Putamen (tissue), 1 donor: ENCODE measurements at places on chromosomes 7 and 10.

DNA sequence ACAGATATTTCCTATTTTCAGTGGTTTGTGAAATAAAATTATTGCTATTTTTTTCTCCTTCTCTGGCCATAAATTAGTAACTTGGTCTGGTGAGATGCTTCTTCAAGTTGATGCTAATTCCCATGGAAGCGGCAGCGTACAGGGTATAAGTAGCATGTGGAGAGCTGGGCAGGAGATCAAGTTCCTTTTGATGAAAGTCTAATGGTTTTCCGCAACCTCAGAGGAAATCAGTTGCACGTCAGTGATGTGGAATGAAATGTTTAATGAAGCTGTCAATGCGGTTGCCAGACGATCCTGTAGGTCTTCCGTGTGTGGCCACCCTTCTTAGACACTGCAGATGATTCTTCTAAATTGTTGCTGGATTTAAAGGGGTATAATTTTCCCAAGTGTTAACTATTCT, 236.4 kb upstream of the GRM3 start:
- DNase-seq, result peak; percentile 9

DNA sequence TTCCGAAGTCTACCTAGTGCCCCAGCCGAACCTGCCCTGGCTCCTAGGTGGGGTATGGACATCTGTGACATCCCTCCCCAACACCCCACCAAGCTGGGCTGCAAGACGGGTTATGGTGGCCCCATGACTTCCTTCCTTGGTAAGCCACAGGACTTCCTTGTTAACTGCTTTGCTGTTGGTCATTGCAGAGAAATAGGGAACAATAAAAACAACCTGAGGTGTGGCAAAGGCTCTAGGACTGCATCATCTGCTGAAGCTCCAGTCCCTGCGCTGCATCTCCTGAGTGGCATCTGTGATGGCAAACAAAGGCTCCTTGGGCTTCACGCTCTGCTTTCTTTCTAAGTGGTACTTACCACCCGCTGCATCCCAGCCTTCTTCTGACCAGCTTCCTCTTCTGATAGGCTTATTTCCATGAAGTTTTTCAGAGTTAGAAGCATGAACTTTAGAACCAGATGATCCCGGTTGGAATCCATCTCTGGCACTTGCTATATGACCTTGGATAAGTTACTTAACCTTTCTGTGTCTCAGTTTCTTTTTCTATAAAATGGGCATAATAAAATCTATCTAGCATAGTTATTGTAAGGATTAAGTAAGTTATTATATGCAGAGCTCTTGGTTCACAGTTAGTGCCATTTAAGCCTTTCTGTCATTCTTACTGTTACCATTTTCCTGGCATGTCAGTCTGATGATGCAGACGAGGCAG, 216.8 kb downstream of the RPS24 start:
- no peak for DNase-seq

- DNase-seq, result peak; percentile 71
Observed at GRCh38 chr7:139943401-139943800, 114.3 kb downstream of the TBXAS1 start.

DNA sequence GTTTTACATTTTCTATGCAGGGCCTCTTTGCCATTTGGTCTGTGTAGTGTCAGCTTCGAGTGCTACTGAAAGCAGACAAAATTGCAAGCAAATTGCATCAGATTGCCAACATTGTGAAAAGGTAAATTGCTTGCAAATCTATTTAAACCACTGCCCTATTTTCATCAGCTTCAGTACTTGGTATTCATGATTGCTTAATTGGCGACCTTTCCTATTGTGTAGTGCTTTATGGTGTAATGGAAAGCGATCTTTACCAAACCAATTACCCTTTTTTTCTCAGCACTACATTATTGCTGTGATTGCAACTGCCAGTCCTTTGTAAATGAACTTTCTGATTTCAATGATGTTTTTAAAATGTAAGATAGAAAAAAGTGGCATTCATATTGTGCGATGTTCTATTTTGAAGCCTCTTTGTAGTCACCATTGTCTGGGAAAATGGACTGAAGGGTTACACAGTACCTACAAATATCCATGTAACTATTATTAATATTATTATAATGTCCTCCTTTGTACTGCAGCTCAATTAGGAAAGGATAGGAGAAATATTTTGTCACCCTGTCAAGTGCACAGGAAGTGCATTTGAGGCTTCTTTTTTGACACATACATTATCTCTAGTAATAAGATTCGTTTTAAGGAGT, 177.7 kb upstream of the SP8 start:
- no peak for DNase-seq

DNA sequence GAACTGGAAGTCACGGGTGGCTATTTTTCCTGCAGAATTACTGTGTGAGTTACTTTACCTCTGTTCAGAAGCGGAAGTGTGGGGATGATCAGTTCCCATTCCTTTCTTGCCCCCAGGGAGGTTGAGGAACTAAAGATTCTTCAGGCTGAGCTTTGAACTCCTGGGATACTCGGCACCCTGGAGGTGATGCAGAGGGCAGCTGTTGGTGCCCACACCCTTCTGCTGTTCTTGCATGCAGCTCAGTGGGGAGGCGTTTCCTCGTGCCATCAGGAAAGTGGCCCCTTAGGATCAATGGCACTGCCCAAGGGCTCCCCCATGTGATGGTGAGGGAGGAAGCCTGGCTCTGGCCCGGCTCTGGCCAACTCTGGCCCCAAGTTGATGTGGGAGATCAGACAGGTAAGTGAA, 44.7 kb upstream of the MXI1 start:
- no peak for DNase-seq

- no peak for DNase-seq
Observed at GRCh38 chr10:123622381-123622780, 43.8 kb upstream of the GPR26 start.
